Stimulated activated CD4-positive, alpha-beta T cell treated with anti-CD3 and anti-CD28 coated beads, Interleukin-12 subunit alpha, Interleukin-12 subunit beta, amount 100 ng/mL, for 4 hours (primary cell): ENCODE measurements at places on chromosomes 1 and 21.

DNA sequence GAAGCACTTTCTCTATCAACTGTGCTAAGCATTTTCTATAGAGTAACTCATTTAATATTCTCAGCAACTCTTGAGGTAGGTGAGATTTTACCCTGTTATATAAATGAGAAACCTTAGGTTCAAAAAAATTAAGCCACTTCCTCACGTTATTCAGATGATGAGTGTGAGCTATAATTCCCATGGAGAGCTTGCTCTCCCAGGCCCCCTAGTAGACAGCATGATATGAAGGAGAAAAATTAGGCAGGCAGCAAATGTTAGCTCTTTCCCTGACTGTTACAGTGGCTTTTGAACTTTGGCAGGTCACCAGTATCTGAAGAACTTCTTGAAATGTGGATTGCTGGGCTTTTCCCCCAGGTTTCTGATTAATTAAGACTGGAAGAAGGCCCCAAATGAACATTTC, 753.1 kb downstream of the NCAM2 start:
- no peak for DNase-seq

DNA sequence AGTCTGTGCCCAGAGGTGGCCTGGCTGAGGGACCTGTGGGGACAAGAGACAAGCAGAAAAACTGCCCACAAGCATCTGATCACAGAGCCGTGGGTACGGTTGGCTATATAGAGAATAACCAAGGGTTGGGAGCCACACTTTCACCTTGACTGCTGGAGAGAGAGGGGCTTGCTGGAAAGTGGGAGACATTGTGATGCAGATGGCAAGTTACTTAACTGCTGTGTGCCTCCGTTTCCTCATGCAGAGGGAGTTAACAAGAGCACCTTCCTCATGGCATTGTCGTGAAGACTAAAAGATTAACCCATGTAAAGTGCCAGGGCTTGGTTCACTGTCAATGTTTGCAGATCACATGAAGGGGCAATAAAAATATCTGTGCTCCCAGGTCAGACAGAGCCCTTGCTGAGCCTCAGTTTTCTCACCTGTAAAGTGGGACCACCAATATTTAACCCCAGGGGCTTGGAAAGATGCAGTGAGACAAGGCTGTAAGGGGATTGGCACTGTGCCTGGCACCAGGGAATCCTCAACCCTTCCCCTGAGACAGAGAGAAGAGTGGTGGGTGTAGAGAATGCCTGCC, 52.8 kb downstream of the SDC3 start:
- DNase-seq, result no peak

DNA sequence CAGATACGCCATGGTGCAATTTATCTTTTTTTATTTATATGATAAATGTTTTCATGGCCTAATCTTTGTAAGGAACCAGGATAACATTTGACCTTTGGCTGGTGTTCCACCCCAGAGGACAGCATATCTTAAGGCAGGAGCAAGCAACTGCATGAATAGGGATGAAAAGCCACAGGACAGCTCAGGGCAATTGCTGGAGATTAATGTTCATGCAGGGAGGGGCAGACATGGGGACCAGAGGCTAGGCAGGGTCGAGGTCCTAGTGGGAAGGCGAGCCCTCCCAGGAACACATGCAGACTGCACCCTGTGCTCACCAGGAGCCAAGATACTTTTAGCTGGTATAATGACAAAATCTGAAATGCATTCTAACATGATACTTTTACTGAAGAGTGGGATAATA, 74.4 kb upstream of the HAO2 start:
- no peak for DNase-seq

DNA sequence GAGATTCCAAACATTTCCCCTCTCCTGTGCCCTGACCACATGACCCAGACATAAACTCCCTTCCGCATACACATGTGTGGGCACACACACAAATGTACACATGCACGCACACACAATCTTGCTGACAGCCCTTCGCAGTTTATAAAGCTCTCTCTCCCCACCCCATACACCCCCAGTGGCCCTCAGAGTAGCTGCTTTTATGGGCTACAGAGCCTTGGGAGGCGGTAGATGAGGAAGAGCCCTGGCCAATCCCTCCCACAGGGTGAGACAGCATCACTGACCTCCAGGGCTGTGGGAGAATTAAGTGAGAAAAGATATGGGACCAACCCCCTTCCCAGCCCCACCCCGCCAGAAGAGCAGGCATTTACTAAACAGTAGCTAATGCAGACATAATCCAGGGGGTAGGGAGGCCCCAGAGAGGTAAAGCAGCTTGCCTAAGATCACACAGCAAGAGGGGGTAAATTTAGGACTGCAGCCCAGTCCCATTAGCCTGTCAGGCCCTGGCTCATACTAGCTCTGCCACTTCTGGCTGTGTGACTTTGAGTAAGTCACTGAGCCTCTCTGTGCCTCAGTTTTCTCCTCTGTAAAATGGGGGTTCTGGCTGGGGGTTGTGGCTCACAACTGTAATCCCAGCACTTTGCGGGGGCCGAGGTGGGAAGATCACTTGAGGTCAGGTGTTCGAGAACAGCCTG, 5.1 kb downstream of the SDC3 start:
- no peak for DNase-seq

- no peak for DNase-seq
These were observed 15.5 kb downstream of the SAMSN1 start for GRCh38 chr21:14530592-14530991.

DNA sequence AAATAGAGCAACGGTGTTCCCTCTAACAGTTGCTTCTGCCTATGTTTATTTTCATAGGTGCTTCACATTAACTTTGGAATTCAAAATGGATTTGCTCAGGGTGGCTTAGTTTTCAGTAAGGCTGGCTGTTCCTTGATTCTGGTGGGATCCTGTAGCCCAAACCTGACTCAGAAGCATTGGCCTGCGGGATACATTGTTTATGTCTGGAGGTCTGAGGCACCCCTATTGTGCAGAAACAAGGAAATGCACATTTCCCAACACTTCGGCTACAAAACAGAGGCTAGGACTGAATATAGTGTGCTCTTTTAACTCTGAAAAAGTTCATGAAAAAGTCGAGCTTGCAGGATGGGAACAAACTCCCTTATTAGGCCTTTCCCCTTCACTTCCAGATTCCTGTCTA, 133.8 kb upstream of the F3 start:
- no peak for DNase-seq

DNA sequence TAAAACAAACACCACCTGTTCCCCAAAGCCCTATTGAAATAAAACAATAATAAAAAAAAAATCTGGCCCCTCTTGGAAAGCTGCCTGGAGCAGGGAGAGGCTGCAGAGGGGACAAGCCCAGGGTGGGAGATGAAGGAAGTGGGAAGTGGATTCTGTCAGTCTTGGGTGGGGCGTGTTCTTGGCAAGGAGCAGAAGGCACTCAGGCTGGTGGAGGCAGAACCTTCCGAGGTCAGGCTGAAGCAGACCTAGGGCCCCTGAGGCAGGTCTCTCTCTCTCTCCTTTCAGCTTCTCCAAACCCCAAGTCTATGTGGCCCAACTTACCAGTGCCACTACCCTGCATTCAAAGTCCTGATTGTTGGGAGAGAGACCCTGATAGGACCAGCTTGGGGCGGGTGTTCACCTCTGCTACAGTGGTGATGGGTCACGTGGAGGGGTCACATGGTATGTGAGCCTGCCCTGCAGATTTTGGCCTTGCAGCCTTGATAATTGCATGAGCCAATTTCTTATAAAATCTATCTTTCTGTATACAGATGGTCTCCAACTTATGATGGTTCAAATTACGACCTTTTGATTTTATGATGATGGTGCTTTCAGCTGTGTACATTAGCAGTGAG, 145.4 kb upstream of the C1orf174 start:
- no peak for DNase-seq

DNA sequence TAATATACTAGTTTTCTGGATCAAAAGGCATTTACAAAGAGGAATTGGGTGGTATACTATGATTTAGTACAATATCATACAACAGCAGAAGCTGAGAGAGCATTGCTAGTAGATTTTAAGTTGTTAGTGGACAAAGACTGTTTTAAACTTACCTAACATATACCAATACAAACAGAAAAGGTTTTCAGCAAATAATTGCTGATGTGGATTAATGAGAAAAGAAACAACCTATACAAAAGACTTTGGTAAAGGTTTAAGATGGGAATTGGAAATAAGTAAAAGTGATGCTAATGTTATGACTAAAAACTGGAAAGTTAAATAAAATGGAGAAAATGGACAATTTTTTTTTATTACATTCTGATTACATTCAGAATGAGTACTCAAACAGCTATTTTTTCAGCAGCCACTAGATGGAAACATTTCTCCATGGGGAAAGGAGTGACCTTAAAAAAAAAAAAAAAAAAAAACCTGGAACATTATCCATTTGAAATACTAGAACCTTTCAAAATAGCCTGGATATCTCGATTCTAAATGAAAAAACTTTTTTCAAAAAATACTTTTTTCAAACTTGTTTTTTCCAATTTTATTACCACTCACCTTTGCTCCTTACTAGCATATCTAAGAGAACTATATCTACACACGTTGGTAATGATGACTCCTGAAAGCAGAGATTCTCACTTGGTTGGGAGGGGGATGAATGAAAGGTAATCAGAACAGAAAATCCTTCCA, 55.4 kb downstream of the EPRS1 start:
- no peak for DNase-seq

DNA sequence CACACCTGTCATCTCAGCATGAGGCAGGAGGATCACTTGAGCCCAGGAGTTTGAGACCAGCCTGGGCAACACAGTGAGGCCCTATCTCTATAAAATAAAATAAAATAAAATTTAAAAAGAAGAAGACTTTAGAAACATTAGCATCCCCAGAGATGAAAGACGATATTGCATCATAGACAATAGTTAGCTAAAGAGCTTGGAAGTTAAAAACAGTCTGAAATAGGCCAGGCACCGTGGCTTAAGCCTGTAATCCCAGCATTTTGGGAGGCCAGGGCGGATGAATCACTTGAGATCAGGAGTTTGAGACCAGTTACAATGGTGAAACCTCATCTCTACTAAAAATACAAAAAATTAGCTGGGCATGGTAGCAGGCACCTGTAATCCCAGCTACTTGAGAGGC, 59.3 kb downstream of the RIMS3 start:
- DNase-seq, result no peak
